Activated naive CD8-positive, alpha-beta T cell treated with anti-CD3 and anti-CD28 coated beads, Interleukin-2, amount 10 ng/mL, durations not matched to agents 7 days and 5 days (primary cell): ENCODE measurements at places on chromosomes 4 and X. TPM values are rescaled to one million over a fixed set of nuclear protein-coding genes. Genes with fewer than 3 reads are reported as not detected.

FGFBP2 gene
- 23.9 TPM for total RNA-seq

TCEAL9 gene
- total RNA-seq: 1.5 TPM

IRS4 gene
- total RNA-seq: not detected

TENM3 gene
- total RNA-seq: not detected

DDX53 gene
- not detected for total RNA-seq

CT47C1 gene
- total RNA-seq: not detected

GPC3 gene
- total RNA-seq: 0.72 TPM

PRSS12 gene
- not detected for total RNA-seq

PRKG2 gene
- 1.1 TPM for total RNA-seq

FAT4 gene
- total RNA-seq: 0.06 TPM

STPG2 gene
- total RNA-seq: not detected

UGT2A1 gene
- not detected for total RNA-seq

MAOA gene
- 0.14 TPM for total RNA-seq

GLRA2 gene
- total RNA-seq: not detected

TMEM271 gene
- not detected for total RNA-seq
